ENCODE measurements at places on chromosomes 2 and 18. TPM values are rescaled to one million over a fixed set of nuclear protein-coding genes. Genes with fewer than 3 reads are reported as not detected.

DNA sequence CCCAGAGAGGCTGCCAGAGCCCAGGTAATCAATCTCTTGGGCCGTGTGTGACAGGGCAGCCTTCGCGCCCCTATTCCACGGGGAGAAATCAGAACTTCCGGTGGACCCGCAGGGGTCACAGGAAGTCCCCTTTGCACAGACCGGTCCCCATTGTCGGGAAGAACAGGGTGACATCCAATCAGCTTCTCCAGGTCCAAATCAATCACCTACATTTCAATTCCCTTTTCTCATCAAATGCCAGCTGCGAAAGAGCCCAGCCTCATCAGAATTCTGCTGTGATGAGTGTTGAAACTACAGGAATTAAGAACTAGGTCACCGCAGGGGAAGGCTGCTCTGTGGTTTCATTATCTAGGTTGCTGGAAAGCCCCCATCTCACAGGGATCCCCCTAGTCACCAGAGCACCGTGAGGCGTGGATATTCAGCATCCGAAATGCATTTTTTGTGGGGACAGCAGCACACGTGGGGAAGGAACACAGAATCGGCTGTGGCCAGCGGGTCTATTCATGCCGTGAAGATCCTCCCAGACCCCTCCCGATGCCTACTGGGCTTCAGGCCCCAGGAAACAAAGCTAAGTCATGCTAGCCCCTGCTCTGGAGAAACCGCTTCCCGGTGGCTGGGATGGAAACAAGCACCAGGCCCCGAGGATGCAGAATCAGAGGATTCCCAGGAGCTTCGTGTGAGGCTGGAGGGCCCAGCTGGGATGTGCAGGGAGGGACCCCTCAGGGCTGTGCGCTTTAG lies 193.7 kb upstream of the ID2 start:
- DNase-seq: no peak

DNA sequence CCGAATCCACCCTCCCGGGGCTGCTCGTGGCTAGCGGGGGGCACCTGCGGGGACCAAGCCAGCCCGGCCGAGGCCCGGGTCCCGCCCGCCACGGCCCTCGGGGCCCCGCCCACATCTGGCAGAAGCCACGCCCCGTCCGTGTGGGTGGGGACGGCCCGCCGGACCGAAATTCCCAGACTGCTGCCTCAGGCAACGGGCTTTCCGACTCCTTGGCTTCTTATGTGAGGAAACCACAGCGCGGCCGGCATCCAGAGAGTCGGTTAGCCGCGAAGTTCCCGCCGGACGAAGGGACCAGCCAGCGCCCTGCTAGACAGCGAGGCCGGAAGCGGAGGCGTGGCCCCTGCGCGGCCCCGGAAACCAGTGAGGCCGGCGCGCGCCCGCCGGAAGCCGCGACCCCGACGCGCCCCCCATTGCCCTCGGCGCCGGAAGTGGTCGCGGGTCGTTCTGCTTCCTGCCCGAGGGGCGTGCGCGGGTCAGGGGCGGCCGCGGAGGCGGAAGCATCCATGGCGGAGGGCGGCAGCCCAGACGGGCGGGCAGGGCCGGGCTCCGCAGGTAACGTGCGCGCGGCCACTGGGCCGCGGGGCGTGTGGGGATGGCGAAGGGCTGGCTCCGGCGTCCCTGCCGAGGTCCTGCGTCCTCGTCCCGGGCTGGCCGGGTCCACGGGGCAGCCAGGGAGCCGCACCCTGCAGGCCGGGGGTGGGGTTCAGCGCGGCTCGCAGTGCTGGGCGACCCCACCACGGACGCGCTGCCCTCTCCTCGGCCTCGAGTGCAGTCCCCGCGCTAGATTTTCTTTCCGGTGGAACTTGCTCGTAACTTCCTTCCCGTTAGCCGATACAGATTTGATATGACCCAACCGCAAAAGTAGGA lies at the start of gene ASB1:
Gene ASB1, plus strand, starts transcription at position 360 of the 867 bp plus-strand sequence. Its CDS starts 144 bp downstream, at position 504.
- no peak for DNase-seq

DNA sequence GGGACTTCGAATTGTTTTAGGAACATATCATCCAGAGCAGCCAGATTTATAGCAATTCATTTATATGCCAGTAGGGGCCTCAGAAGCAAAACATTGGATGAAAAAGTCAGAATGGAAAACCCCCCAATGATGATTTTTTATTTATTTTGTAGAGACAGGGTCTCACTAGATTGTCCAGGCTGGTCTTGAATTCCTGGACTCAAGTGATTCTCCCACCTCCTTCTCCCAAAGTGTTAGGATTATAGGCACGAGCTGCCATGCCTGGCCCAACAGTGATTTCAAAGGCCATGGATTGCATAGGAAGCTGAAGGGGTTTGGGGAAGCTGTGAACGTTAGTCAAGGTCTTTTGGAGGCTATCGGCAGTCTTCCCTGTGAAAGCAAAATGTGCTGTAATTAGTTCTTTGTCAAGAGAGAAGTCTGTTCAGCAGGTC lies 21.9 kb upstream of the MCFD2 start:
- DNase-seq: no peak

The ABCG5 gene
- polyA plus RNA-seq: 0.05 TPM

The STARD6 gene
- not detected for polyA plus RNA-seq

The SERPINE2 gene
- polyA plus RNA-seq: 73.3 TPM

The MYOM1 gene
- 731 TPM for polyA plus RNA-seq

The GPR148 gene
- not detected for polyA plus RNA-seq

DNA sequence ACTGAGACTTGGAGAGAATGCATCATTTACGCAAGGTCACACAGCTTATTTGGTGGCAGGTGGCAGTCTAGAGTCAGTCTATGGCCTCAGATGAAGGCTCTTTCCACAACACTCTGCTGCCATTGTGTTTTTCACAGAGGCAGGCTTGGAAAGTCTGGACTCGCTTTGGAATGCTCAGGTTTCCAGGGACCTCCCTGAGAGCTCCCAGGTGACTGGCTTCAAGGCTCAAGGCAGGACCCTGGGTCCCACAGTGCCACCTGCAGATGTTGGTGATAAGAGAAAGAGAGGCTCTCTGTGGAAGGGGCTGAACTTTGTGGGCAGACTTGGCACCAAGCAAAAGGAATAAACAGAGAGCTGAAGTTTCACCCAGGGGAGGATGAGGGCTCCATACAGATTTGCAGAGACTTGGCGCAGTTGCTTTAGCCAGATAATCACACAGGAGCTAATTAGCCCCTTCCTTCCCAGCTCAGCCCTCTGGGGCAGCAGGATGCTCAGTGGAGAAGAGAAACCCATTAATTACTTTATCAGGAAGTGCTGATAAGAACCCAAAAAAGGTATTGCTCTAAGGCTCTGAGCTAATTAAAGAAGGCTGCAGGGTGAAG lies 103.5 kb downstream of the LBH start:
- DNase-seq: no peak

DNA sequence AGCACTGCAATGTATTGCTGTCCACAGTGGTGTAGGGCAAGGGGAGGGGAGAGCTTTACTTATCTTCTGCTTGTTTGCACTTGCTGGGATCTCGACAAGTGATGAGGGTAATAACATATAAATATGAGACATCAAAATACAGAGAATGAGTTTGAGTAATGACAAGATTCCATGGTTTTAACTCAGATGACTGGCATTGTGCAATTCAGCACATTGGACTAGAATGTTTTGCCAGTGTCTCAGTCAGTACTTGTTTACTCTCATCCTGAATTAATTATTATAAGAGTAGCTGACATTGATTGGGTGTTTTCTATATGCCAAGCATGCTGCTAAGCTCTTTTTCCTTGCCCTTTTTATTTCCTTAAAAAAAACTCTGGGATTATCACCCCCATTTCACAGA lies 306.7 kb upstream of the MMADHC start:
- DNase-seq: no peak

The PDE1A gene
- 8.0 TPM for polyA plus RNA-seq

The PRSS56 gene
- 3.4 TPM for polyA plus RNA-seq

DNA sequence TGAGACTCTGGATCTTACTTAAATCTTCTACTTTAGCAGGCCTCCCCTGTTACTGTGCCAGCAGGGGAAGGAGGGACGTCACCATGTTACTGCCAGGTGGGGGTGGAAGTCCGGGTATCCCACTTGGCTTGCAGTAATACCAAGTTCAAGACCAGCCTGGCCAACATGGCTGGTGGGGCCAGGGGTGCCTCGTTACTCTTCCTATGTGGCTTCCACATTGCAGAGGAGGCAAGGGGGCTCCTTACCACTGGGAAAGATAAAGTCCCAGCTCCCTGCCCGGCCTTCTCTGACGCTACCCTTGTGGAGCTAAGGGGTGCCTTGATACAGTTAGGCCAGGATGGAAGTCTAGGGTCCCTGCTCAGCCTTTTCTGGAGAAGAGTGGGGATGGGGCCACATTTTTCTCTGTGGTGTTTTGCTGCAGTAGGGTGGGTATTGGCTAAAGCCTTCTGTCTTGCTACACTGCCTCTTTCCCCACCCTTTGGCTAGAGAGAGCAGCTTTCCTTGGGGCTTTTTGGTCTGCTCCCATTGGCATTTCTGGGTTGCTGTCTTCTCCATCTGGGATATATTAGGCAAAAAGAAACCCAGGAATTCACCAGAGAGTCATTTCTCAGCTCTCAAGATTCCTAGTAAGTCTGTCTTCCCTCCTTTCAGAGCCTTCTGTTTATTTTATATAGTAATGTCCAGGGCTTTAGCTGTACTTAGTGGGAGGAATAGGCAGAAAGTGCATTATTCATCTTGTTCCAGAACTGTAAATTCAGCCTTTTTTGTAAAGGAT lies 21.9 kb downstream of the ELMOD3 start:
- no peak for DNase-seq

DNA sequence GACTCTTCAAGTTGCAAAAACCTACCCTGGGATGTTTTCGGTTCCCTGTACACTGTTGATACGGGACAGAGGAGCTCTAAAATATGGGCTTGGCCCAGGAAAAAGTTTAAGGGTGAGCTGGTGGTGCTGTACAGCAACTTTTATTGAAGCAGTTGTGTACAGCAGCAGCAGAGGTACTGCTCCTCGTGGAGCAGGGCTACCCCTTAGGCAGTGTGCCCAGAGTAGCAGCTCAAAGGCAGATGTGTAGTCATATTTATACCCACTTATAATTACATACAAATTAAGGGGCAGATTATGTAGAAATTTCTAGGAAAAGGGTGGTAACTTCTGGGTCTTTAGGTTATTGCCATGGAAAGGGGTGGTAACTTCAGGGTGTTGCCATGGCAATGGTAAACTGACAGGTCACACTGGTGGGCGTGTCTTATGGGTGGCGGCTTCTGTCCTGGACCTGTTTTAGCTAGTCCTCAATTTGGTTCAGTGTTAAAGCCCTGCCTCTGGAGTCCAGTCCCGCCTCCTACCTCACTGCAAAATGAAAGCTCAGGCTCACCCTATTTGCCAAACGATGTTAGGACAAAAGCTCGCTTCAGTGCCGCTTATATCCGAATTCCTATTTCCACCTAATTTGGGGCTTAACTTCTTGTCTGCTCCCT lies 203.2 kb downstream of the ETAA1 start:
- DNase-seq: no peak
